HCT116 (cell line): ENCODE measurements at places on chromosomes 13 and 19. TPM values are rescaled to one million over a fixed set of nuclear protein-coding genes. Genes with fewer than 3 reads are reported as not detected.

Gene GARIN5A
- total RNA-seq: 12.2 TPM

Gene F10
- 4.0 TPM for total RNA-seq

Gene PRR19
- total RNA-seq: 0.93 TPM

Gene ARID3A
- total RNA-seq: 21.8 TPM

Gene SLC8A2
- 0.98 TPM for total RNA-seq

Gene CLDND2
- total RNA-seq: 1.8 TPM

Gene PNMA8B
- total RNA-seq: 0.10 TPM

Gene TGFBR3L
- 30.9 TPM for total RNA-seq

Gene CRB3
- total RNA-seq: 40.5 TPM

Gene CYP4F8
- not detected for total RNA-seq

Gene ACP7
- total RNA-seq: 4.7 TPM

Gene CYP2B6
- 0.74 TPM for total RNA-seq

Gene CERS1
- 0.96 TPM for total RNA-seq

Gene ABCA7
- total RNA-seq: 91.4 TPM

Gene ZNF439
- not detected for total RNA-seq

Gene CFAP97D2
- not detected for total RNA-seq

Gene C19orf38
- total RNA-seq: 0.74 TPM

Gene OR7C1
- total RNA-seq: not detected

Gene ALDH16A1
- 22.8 TPM for total RNA-seq

Gene NCCRP1
- total RNA-seq: 0.12 TPM

Gene ZNF90
- not detected for total RNA-seq

Gene SUGP2
- total RNA-seq: 82.4 TPM

Gene ZNF296
- total RNA-seq: 9.2 TPM

Gene CEBPA
- 7.0 TPM for total RNA-seq

Gene WDFY2
- total RNA-seq: 6.1 TPM

Gene JAK3
- 5.7 TPM for total RNA-seq

Gene KLK7
- total RNA-seq: 30.5 TPM

Gene ZNF20
- 1.0 TPM for total RNA-seq

Gene ATXN8OS
- not detected for total RNA-seq

Gene PLIN4
- 2.3 TPM for total RNA-seq

Gene C19orf85
- 0.34 TPM for total RNA-seq

Gene ZNF226
- 17.4 TPM for total RNA-seq

Gene NANOS3
- total RNA-seq: not detected
